ENCODE measurements at places on chromosomes 12 and 14.

DNA sequence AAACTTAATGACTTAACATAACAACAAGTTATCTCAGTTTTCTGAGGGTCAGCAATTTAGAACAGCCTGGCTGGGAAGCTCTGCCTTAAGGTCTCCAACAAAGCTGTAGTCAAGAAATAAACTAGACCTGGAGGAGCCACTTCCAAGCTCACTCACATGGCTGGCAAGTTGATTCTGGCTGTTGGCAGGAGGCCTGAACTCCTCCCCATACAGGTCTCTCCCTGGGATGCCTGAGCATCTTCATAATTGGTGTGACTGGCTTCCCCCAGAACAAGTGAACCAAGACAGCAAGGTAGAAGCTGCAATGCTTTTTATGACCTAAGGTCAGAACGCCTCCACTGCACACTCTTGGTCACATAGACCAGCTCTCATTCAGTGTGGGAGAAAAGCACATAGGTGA lies 128.3 kb downstream of the SAMD4A start:
- no peak for DNase-seq

- DNase-seq = peak; percentile 37
Measured at GRCh38 chr12:84305144-84305543, 607.5 kb downstream of the SLC6A15 start.

GRCh38 chr14:26933431-26933830 lies 335.6 kb upstream of the NOVA1 start:
- DNase-seq = no peak

GRCh38 chr12:68198507-68199086 lies 27.0 kb downstream of the IL26 start:
- no peak for DNase-seq

DNA sequence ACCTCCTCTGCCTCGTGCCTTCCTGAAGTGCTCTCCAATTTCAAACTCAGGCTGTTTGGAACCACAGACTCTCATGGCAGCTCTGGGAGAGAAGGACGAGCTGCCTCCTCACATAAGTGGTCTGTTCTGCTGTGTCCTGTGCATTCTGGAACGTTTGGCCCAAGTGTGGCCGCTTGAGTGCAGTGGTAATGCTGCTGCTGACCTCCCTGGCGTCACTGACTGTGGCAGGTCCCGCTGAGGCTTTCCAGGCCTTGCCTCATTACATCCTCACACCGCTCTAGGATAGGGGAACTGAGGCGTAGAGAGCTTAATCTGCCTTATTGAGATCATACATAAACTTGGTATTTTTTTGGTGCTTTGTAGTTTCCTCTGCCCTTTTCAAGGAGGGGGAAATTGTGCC lies 14.2 kb downstream of the CCDC92 start:
- DNase-seq = no peak

GRCh38 chr12:102220736-102221135 lies 23.1 kb upstream of the PMCH start:
- DNase-seq = no peak

DNA sequence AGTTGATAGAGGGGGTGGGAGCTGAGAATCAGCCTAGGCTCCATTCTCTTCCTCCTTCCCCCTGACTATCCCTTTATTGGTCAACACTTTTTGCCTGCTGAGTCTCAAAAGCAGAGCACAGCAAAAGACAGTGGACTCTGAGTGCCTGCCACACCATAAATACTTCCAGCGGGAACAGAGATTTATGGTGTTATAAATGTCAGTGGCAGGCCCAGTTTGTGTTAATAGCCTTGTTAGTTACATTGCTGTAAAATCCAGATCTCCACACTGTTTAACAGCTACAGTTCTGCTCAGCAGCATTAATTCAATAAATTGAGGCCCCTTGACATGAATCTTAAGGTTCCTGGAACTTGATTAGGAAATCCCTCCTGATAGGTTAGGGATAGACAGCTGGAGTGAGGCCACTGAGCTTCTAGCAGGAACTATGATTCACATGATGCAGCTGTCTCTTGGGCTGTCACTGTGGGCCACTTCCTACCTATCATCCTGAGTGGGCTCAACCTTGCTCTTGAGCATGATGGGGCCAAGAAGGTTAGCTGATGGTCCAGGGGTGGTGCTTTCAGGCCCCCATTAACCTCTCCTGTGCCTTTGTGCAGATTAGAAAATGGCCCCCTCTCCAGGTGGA lies 295.2 kb upstream of the SRRM4 start:
- DNase-seq = no peak

DNA sequence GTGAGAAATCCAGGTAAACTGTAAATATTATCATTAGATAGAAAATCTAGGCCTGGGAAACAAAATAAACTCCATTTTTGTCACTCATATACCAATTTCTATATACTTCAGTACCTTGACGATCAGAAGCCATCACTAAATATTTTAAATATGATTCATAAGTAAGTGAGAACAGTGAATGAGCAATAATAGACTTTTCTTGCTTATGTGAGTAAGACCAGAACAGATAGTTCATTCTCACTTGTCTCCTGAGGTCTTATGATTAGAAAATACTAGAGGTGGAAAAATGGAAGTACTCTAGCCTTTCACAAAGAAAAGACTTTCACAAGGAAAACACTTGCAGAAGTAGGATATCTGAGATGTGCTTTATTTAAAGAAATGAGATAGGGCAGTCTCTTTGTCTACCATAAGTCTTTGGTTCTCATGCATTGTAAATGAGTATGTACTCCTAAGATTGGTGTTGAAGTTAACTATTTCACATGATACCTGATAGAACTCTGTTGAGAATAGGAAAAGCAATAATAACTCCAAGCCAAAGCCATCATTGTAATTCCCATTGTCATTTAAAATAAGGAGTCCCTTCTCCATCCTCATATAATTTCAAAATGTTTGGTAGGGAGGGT lies 10.1 kb upstream of the SMCO3 start:
- no peak for DNase-seq

DNA sequence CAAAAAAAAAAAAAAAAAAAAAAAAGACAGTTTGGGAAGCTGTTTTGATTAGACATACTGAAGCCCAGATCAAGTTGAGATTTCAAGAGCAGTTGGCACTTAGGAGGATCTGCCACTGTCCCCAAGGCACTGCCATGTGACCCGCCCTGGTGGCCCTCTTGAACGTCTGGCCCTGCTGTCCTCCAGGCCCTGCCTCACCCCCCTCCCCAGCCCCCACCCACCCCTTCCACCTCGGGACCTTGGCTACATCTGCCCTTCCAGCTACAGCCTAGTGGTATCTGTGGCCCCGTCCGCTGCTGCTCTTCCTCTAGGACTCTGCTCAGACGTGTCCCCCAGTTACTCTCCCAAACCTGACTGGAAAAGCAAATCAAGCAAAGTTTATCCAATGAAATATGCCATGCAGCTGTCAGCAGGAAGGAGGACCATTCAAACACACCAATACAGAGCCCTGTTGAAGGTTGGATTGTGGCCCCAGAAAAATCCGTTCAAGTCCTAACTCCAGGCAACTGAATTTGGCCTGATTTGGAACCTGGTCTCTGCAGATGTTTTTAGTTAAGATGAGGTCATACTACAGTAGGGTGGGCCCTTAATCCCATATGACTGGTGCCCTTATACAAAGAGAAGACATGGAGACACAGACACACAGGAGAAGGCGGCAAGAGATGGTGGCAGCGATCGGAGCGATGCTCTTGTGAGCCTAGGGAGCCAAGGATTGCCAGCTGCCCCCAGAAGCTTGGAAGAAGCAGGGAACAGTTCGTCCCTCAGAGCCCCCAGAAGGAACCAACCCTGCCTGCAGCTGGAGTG lies 17.7 kb downstream of the SLC25A29 start:
- DNase-seq = no peak

DNA sequence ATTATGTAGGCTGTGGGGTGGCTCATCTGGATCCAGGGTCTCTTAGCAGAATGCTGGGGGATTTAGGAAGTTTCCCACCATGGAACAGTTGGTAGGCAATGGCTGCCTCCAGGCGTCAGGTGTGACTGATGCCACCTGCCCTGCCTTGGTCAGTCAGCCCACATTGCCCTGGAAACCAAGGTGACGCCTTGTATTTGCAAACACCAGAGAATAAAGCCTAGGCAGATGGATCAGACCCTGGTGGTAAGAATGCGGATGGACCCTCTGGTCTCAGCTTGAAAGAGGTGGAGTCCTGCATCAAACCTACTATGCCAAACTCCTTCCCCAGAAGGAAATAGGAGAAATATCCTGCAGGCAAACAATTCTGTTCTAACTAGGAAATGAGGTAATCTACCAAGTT lies 38.2 kb downstream of the NCKAP5L start:
- DNase-seq = no peak

- DNase-seq = no peak
Measured at GRCh38 chr12:55718015-55718414, 2.2 kb downstream of the BLOC1S1 start.
